ENCODE measurements at places on chromosomes 11 and 22. TPM values are rescaled to one million over a fixed set of nuclear protein-coding genes. Genes with fewer than 3 reads are reported as not detected.

GRCh38 chr11:34274712-34275398 is 83.0 kb downstream of the ABTB2 start:
- DNase-seq: no peak

DNA sequence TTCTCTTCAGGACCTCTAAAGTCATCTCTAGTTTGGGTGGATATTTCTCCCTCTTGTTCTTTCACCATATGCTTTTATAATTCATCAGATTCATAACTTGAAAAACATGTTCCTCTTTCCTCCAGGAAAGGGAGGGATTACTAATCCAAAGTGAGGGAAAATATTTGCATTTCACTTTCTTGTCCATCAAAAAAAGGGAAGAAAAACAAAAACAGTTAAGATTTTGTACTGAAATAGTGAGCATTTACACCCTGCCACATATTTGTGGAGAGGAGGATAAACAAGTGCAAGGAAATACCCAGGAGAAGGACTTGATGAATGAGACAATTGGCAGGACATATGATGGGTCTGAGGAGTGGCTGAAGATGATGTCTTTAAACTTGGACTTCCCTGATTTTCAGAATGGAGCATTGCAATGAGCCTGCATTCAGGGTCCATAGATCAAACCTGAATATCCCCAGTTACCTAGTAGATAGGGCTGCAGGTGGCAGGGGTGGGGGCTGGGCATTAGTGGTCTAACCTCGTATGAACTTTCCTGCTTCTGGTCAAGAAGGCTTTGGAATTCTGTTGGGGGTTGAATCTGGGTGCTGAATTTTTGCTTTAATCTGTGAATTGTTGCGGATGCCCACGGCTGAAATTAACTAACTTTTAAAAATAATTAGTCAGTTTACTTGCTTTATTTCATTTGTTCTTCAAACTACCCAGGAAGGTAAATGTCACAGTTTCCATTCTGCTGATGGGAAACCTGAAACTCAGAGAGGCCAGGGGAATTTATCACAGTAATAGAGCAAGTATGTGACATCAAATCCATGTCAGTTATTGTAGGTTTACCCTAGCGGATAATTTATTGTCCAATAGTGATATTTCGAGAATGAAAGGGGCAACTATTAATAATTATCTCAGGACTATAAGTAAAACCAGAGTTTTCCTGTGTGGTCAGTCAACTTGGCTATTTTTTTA is 36.9 kb upstream of the TMEM123 start:
- no peak for DNase-seq

DNA sequence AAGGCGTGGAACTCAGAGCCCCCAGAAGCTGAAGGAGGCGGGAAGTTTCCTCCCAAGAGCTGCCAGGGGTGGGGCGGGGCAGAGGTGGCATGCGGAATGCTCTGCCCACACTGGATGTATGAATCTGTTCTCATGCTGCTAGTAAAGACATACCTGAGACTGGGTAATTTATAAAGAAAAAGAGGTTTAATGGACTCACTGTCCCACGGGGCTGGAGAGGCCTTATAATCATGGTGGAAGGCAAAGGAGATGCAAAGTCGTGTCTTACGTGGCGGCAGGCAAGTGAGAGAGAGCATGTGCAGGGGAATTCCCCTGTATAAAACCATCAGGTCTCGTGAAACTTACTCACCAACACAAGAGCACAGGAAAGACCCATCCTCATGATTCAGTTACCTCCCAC is 57.6 kb downstream of the SMIM38 start:
- no peak for DNase-seq

DNA sequence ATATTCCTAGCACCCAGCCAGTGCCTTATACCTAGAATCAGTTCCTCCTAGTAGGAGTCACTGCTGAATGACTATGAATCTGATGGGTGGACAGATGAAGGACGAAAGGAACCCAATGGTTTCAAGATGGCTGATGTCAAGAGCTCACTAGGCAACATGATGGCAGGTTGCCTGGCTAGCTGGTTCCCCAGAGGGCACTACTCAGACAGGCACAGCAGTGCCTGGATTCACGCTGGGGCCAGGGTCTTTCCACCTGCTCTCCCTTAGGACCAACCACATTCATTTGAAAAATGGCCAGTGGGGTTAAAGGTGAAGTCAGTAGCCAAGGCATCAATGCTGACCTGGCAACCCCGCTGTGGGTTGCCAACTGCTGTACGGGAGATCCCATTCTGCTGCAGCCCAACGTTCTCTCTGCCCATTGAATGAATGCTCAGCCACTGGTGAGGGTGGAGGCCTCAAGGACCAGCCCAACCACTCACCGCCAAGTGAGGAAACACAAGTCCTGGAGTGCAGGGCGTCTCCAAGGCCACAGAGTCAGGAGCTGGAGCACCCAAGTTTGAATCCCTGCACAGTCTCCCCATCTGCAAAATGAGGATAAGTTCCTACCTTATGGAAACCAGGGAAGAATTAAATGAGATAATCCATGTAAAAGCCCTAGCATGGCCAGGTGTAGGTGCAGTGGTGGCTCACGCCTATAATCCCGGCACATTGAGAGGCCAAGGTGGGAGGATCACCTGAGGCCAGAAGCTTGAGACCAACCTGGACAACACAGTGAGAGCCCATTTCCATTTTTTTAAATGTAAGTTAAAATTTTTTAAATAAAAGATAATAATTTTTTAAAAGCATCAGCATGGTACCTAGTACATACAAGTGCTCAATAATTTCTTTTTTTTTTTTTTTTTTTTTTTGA is 12.4 kb downstream of the MYH9 start:
- no peak for DNase-seq

DNA sequence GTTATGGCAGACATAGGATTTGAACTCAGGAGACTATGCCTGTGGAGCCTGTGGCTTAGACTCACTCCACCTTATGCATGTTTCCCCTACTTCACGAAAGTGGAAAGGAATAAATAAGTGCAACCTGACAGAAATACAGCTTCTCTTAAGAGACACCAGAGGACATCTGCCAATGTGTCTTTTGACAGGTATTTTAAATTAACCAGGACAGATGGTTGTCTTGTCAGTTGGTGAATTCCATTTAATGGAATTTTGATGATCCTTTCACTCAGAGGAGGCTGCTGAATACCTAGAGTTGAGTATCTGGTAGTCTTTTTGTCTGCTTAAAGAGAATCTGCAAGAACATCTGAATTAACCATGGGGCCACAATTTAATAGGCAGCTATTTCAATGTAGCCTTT is 46.1 kb downstream of the NELL1 start:
- no peak for DNase-seq

DNA sequence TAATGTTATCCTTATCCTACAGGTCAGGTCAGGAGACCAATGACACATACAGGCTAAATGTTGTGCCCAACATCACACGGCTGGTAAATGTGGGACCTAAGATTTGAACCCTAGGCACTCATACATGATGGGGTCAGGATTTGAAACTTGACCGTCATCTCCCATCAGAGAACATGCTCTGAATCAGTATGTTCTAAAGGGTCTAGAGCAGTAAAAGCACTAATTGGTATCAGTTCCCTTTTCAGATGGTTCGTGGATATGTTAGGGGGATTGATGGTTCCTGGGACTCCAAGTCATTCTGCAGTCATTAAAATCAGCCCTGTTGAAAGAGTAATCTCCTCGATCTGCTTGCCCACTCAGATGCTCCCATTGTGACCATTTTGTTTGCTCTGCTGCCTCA is 65.5 kb downstream of the BMAL1 start:
- no peak for DNase-seq

DNA sequence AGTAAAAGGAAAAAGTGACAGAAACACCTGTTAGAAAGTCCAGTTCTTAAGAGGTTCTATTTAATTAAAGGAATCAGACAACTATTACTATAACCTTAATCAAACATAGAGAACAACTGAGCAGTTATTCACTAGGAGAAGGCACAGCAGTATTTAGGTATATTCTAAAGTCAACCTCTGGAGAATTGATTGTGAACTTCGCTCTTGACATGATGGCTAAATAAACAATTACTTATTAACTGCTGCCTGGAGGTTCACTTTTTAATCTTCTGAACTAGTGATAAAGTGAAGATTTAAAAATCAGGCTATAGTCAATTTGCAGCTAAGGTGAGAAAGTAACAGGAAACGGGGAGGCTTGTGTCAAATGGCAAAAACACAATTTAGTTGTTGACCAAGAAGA is 557.3 kb downstream of the FAM181B start:
- no peak for DNase-seq

GRCh38 chr22:46879083-46879482 is 116.6 kb downstream of the TBC1D22A start:
- no peak for DNase-seq

GRCh38 chr22:22717664-22718063 is 73.2 kb downstream of the GGTLC2 start:
- no peak for DNase-seq

GRCh38 chr11:61926235-61926634 is 8.9 kb upstream of the RAB3IL1 start:
- DNase-seq: no peak

GRCh38 chr22:29257751-29258181 is 10.0 kb downstream of the RHBDD3 start:
- no peak for DNase-seq

DNA sequence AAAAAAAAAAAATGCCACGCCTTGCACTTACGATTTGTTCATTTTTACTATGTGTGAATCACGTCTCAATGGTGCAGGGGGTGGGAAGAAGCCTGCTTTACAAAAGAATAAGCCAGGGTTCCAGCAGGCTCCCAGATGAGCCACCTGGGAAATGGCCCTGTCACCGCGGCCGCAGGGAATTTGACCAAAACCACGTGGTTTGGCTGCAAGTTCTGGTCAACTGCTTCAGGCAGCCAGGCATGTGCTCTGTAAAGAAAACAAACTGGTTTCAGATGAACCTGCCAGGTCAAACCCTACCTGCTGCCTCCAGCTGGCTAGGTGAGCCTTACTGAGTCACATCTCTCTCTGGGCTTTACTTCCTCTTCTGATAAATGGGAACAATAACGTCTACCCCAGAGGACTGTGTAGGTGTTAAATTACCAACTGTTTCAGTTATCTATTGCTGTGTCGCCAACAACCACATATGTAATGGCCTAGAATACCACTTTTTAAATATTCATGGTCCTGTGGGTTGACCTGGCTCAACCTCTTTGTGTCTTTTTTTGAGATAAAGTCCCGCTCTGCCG is 30.5 kb upstream of the GCAT start:
- DNase-seq: peak; percentile 59

DNA sequence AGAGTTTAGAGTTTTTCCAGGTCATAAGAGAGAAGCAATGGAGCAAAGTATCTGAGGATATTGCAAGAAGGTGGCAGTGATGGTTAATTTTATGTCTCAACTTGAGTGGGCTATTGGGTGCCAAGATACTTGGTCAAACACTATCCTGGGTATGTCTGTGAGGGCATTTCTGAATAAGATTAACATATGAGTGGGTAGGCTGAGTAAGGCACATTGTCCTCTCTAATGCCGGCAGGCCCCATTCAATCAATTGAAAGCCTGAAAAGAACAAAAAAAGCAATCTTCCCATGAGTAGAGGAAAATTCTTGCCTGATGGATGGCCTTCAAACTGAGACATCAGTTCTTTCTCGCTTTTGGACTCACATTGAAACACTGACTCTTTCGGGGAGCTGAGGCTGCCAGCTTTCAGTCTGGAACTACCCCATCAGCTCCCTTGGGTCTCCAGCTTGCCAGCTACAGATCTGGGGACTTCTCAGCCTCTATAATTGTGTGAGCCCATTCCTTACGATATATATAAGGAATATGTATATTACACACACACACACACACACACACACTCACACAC is 228.8 kb downstream of the BUD13 start:
- no peak for DNase-seq

DNA sequence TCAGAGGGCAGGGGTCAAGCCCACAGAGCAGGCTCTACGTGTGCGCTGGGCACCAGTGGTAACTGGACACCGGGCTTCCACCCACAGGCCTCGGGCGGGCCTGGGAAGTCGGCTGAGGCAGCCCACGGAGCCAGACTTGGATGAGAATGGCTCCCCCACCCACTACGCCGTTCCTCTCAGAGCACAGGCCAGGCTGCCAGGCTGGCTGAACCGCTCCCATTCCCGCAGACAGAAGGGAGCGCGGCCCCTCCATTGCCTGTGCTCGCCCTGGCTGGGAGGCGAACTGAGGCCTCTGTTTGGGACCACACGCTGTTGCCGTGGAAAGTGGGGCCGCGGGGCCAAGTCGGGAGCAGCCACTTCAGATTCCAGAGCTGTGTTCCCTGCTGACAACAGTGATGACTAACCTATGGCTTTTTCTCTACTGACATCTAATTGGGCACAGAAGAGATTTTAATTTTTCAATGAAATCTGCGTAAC is 63.9 kb downstream of the MYH9 start:
- DNase-seq: no peak

DNA sequence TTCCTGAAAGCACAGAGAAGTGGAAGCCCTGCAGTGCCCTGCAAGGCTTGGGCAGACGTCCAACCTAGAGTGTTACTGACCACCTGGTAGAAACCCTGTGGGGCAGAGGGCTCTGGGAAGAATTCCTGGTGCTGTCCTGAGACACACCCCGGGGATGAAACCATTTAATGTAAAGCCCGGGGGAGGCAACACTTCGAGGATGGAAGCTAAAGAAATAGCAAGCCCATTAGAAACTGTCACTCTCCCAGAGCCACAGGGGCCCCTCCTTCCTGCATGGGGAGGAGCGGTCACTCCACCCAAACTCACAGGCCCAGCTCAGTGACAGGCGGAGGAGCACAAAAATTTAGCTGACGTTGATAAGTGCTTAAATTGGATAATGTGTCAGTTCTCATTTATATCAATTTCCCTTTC is 57.6 kb downstream of the NRXN2 start:
- no peak for DNase-seq

DNA sequence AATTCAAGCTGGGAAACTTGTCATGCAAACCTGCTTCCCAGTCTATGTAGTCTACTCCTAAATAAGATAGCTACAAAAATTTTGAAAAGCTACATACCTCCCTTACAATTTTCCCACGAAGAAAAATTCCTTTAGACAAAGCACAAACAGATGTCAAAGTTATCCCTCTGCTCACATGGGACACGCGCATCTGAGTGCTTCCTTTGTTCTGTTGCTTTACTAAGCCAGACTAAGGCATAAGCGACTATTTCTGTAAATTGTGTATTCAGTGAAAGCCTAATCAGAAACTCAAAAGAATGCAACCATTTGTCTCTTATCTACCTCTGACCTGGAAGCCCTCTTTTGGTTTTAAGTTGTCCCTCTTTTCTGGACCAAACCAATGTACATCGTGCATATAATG is 583.7 kb upstream of the B3GAT1 start:
- DNase-seq: no peak

The OR4C6 gene
- not detected for total RNA-seq

The MPZL2 gene
- not detected for total RNA-seq

The SLC22A6 gene
- not detected for total RNA-seq

The PKNOX2 gene
- total RNA-seq: 3.6 TPM

The CABP7 gene
- not detected for total RNA-seq

The PTPRCAP gene
- 6.1 TPM for total RNA-seq

The CDC45 gene
- 7.6 TPM for total RNA-seq

The MICALL1 gene
- total RNA-seq: 27.4 TPM

The SAA4 gene
- not detected for total RNA-seq

The GLYATL2 gene
- not detected for total RNA-seq

The RFPL1 gene
- not detected for total RNA-seq

The NCF4 gene
- not detected for total RNA-seq
